SHP77 treated with DMSO at 0.1 percent for 48 hours (cell line): ENCODE measurements at places on chromosomes 6 and 20.

DNA sequence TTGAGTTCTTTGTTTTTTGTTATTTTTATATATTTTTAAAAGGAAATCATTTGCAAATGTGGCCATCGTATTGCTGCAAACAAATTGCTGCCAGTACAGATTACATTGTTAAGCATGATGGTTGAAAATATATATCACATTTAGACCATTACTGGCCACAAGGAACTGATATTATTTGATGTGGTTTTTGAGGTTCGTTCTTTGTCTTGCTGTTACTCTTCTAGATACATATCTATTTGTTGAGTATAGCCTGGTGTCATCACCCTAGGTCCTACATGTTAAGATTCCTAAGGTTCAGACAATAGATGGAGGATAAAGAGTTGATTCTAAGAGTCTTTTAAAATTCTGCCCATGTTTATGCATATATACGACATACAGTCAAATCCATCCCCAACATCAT is 306.0 kb downstream of the FARS2 start:
- no peak for DNase-seq

GRCh38 chr6:36510365-36510764 is 36.9 kb downstream of the STK38 start:
- DNase-seq = no peak

- no peak for DNase-seq
Measured at GRCh38 chr6:123518441-123519188, 118.1 kb downstream of the TRDN start.

GRCh38 chr6:119533603-119534279 is 184.2 kb upstream of the MAN1A1 start:
- DNase-seq = no peak

- no peak for DNase-seq
Measured at GRCh38 chr20:32052778-32053362, 828 bp downstream of the HCK start.
